Ovary (tissue), 10 donors: ENCODE measurements at places on chromosomes 16 and 17. TPM values are rescaled to one million over a fixed set of nuclear protein-coding genes. Genes with fewer than 3 reads are reported as not detected.

The RGS11 gene
- 1.7 TPM for total RNA-seq

DNA sequence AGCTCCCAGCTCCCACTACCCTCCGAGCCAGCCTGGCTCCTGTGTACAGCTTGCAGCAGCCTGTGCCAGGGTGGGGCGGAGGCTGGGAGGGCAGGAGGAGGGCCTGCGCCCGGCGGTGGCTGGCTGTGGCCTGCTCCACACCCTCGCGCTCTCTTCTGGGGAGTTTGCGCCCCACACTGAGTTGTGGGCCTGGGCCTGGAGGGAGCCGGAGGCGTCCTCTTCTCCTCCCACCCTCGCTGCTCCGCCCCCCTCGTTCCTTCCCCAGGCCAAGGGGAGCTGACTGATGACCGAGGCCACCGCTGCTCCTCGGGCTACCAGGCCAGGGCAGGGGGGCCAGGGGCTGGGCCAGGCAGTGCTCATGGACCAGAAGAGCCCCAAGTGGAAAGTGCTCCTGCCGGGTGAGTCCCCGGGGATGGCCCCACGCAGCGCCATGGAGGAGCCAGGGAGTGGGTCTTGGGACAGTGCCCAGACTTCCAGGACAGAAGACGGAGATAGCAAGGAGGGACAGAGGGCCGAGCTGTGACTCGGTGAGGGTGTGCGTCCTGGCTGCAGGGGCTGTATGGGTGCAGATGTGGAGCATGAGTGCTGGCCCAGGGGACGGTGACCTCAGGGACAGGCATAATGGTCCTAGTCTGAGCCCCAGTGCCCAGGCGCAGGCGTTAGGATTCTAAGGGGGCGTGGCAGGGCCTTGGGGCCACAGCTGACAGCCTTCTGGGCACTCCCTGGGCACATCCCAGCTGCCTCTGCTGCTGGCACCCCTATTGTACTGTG lies 242.1 kb upstream of the GSE1 start:
- H3K4me3 ChIP-seq: no peak overlapping the region
- H3K27ac ChIP-seq: no peak overlapping the region
- DNase-seq: no peak
- peaks cover 11% of the 10 kb centered on the region for H3K4me1 ChIP-seq

GRCh38 chr17:45096141-45096540 lies 35.0 kb downstream of the NMT1 start:
- H3K36me3 ChIP-seq: no peaks in the 10 kb centered on the region
- no peak overlapping the region for H3K27ac ChIP-seq
- no peak for DNase-seq
- H3K4me3 ChIP-seq: no peak overlapping the region

DNA sequence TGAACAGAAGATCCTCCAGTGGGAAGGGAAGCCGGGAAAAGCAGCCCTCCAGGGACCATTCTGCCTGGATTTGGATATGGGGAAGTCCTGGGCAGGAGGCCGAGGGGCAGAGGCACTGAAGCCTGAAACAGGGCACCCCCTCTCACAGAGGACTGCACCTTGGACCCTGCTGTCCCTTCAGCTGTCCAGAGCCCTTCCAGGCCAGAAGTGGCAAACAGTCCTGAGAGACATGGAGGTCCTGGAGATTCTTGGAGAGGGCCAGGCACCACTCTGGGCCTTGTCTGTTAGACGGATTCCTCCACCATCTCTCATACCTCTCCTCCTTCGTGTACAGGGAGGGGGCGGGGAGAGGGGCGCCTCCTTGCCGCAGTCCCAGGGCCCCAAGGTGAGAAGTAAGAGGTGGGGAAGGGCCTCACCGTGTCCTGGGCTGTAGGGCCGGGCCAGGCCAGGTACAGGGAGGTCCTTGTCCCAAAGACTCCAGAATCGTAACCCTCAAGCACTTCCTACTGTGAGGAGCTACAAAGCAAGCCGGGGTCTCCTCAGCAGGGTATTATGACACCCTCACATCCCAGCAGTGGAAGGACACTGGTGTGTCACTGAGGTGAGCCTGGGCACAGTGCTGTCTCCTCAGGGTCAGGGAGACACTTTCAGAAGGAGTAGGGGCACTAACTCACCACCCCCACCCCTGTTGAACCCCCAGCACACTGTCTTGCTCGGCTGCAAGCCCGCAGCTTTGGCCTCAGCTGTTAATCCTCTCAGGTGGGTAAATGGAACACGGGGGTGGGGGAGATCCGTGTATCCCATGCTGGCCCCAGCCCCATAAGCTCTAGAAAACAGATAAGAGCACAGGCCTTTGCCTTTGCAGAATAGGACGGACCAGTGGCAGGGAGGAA lies 16.6 kb upstream of the TBX2 start:
- H3K4me1 ChIP-seq: no peaks in the 10 kb centered on the region
- H3K27ac ChIP-seq: no peak overlapping the region
- no peaks in the 10 kb centered on the region for H3K27me3 ChIP-seq
- H3K4me3 ChIP-seq: no peak overlapping the region
- no peaks in the 10 kb centered on the region for H3K36me3 ChIP-seq

DNA sequence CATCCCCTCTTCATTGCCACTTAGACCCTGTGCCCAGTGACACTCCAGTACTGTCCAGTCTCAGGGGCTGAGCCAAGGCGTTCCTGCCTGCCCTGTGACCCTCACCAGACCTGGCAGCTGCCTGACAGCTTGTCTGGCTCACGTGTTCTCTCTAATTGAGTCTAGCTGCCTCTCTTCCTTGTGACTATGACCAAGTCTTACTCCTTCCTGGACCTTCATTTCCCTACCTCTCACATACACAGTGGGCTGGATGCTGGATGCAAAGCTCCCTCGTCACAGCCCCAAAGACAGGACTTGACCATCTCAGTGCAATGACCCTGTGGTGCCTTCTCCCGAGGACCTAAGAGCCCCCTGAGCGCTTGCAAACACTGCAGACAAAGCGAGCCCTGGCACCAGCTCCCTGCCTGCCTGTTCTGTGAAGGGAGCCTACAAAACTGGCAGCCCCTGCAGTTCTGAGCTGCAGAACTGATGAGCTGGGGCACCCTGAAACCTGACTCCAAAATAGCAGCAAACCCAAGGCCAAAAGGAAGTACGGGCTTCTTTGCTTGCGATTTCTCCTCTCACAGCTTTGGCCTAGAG lies 1.7 kb downstream of the DEXI start:
- peaks cover 23% of the 10 kb centered on the region for H3K4me1 ChIP-seq
- no peaks in the 10 kb centered on the region for H3K27me3 ChIP-seq
- H3K4me3 ChIP-seq: peak overlapping the region; percentile 67
- peak overlapping the region; percentile 75 for H3K27ac ChIP-seq
- DNase-seq: peak; percentile 31

DNA sequence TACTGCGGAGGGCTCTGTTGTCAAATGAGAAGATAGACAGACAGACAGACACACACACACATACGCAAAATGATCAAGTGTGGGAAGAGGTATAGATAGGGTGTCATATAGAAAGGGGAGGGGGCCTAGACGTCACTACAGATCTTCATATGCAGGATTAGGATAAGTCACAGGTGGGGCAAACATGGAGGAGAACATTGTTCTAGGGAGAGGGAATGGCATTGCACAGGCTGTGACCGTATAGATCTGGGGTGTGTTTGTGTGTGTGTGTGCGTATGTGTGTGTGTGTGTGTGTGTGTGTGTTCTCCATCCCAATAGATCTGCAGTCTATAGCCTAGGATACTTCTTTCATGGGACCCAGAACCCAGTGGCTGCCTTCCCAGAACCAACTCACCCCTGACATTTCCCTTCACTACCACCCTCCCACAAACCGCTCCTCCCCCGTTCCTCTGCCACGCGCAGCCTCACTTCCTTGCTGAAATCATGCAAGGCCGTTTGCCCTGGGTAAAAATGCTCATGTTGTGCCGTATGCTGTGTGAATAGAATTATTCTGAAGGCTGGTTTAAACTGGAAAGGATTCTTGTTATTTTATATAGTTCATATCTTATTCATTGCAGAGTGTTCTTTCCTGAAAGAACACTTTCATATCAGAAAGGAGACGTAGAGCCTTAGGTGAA lies 50.5 kb upstream of the CCL1 start:
- no peak overlapping the region for H3K4me3 ChIP-seq
- H3K27me3 ChIP-seq: no peaks in the 10 kb centered on the region
- DNase-seq: no peak
- no peaks in the 10 kb centered on the region for H3K36me3 ChIP-seq

The CACNB1 gene
- 9.6 TPM for total RNA-seq

- no peak overlapping the region for H3K4me3 ChIP-seq
- DNase-seq: no peak
- no peaks in the 10 kb centered on the region for H3K36me3 ChIP-seq
- no peaks in the 10 kb centered on the region for H3K27me3 ChIP-seq
Measured at GRCh38 chr17:40378966-40379365, 14.4 kb upstream of the GJD3 start.

The HS3ST4 gene
- total RNA-seq: not detected

GRCh38 chr17:19579192-19579761 lies 45.6 kb downstream of the SLC47A1 start:
- peaks cover 4% of the 10 kb centered on the region for H3K4me1 ChIP-seq
- no peaks in the 10 kb centered on the region for H3K36me3 ChIP-seq
- no peak for DNase-seq
- H3K27ac ChIP-seq: peak overlapping the region; percentile 49
- no peaks in the 10 kb centered on the region for H3K27me3 ChIP-seq

The SAMD14 gene
- total RNA-seq: 0.88 TPM

DNA sequence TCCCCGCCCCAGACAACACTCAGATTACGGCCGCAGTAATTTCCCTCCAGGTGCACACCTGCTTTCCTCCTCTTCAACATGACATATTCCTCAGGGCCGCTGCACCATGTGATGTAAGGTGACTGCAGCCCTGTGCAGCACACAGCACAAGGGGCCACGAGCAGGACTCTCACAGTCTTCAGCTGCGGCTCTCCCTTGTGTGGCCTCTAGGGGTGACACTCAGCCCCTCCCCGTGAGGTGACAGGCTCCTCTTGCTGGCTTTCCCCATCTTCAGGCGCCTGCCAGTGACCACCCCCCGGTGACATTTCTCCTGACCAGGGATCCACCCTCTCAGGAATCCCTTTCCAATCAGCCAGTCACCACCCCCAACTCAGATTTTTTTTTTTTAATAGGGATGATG lies 31.3 kb upstream of the ABCC3 start:
- H3K36me3 ChIP-seq: no peaks in the 10 kb centered on the region
- no peak for DNase-seq
- no peaks in the 10 kb centered on the region for H3K27me3 ChIP-seq
- no peak overlapping the region for H3K4me3 ChIP-seq
- H3K27ac ChIP-seq: no peak overlapping the region
- peaks cover 11% of the 10 kb centered on the region for H3K4me1 ChIP-seq

- no peak overlapping the region for H3K27ac ChIP-seq
- no peaks in the 10 kb centered on the region for H3K4me1 ChIP-seq
- no peak for DNase-seq
- H3K27me3 ChIP-seq: no peaks in the 10 kb centered on the region
Measured at GRCh38 chr16:46828292-46828691, 2.7 kb downstream of the C16orf87 start.

GRCh38 chr17:27748360-27748825 lies 51.9 kb downstream of the NOS2 start:
- DNase-seq: no peak
- H3K36me3 ChIP-seq: no peaks in the 10 kb centered on the region
- no peak overlapping the region for H3K27ac ChIP-seq
- H3K27me3 ChIP-seq: no peaks in the 10 kb centered on the region
- H3K4me3 ChIP-seq: no peak overlapping the region
- no peaks in the 10 kb centered on the region for H3K4me1 ChIP-seq

- no peak overlapping the region for H3K4me3 ChIP-seq
- no peak overlapping the region for H3K27ac ChIP-seq
- no peaks in the 10 kb centered on the region for H3K27me3 ChIP-seq
- DNase-seq: no peak
- H3K36me3 ChIP-seq: no peaks in the 10 kb centered on the region
Measured at GRCh38 chr16:19393226-19394111, 24.2 kb upstream of the TMC5 start.

GRCh38 chr17:51258756-51259563 lies 889 bp downstream of the MBTD1 start:
- peak; percentile 64 for DNase-seq
- H3K27ac ChIP-seq: peak overlapping the region; percentile 95
- no peaks in the 10 kb centered on the region for H3K36me3 ChIP-seq
- peaks cover 4% of the 10 kb centered on the region for H3K4me1 ChIP-seq
- no peaks in the 10 kb centered on the region for H3K27me3 ChIP-seq

DNA sequence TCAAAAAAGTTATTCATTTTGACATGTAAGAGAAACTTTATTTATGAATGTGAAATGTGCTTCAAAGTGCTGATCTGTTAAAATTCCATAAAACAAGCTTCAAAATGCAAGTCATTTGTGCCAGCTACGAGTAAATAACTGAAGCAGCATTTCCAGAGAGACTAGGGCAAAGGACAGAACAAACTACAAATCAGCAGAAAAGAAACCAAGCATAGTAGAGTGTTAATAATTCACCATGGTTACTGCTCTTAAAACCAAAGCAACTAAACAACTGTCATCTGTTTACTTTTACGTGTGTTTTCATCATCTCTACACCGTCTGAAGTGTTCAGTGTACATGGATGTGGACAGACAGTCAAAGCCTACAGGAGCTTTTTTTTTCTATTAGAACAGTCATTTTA lies 1.6 kb upstream of the ASPA start:
- H3K27me3 ChIP-seq: no peaks in the 10 kb centered on the region
- no peaks in the 10 kb centered on the region for H3K36me3 ChIP-seq
- H3K4me1 ChIP-seq: peaks cover 1% of the 10 kb centered on the region
- peak overlapping the region; percentile 19 for H3K27ac ChIP-seq

GRCh38 chr17:73278465-73279453 lies 17.1 kb upstream of the CPSF4L start:
- no peaks in the 10 kb centered on the region for H3K36me3 ChIP-seq
- H3K4me1 ChIP-seq: peaks cover 32% of the 10 kb centered on the region
- H3K27ac ChIP-seq: peak overlapping the region; percentile 83

DNA sequence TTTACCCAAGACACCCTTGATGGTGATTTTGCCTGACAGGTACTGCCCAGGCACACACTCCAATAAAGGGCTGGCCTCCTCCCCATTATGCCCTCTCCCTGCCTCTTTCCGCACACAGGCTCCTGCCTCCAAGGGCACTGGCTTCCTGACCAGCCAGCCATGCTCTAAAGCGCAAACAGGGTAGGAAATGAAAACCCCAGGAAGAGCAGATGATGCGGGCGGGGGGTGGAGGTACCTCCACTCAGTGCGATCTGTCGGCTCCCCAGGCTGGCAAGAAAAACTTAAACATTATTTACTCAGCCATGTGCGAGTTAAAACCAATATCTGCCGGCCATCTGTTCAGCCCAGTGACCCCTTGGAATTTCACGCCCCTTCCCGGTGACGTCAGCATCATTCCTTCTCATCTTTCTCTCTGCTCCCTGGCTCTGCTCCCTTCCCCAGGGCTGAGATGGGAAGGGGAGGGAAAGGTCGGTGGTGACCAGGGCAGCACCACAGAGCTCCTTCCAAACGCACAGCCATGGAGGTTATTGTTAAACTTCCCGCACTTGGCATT lies 262.5 kb downstream of the CBLN1 start:
- H3K4me1 ChIP-seq: peaks cover 18% of the 10 kb centered on the region
- DNase-seq: no peak
- H3K4me3 ChIP-seq: no peak overlapping the region
- no peaks in the 10 kb centered on the region for H3K27me3 ChIP-seq

The CNGB1 gene
- total RNA-seq: not detected

The TPSG1 gene
- total RNA-seq: 1.3 TPM
